ENCODE measurements at places on chromosomes 1 and 21.

GRCh38 chr1:36523850-36524249, 41.1 kb upstream of the CSF3R start:
- no peak for DNase-seq

DNA sequence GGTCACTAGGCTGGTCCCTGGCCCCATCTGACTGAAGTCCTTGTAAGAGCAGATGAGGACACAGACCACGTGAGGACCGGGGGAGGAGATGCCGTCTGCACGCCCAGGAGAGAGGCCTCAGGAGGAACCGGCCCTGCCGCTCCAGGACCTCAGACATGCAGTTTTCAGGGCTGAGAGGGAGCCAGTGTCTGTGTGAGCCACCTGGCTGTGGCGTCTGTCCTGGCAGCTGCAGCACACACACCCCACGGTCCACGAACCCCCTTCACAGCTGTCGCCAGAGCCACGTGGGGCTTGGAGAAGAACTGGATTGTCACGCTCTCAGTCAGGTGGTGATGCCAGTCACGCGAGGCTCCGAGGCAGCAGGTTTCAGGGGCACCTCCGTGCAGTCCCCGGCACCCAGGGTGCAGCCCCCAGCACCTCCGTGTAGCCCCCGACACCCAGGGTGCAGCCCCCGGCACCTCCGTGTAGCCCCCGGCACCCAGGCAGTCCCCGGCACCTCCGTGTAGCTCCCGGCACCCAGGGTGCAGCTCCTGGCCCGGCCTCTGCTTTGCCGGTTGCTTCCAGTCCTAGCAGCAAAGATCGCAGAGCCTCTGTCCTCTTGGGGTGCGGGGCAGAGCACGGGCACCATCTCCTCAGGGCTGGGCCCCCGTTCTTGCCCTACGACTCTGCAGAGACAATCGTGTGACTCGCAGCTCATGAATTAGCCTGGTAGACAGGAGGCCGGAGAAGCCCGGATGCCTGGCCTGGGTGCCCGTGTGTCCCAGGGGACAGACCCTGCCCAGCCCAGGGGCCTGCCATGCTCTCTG, 19.0 kb upstream of the SUMO3 start:
- no peak for DNase-seq

GRCh38 chr1:232886271-232886670, 64.1 kb upstream of the NTPCR start:
- no peak for DNase-seq

DNA sequence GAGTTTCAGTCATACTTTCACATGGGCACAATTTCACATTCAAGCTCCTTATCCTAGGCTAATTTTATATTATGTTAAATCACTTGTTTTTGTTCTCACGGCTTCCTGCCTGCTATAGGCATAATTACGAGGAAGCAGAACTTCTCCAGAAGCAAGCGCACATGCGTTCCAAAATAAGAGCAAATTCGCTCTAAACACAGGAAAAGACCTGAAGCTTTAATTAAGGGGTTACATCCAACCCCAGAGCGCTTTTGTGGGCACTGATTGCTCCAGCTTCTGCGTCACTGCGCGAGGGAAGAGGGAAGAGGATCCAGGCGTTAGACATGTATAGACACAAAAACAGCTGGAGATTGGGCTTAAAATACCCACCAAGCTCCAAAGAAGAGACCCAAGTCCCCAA, at the start of gene CORT:
Gene CORT, plus strand, starts transcription at position 281 of the 400 bp plus-strand sequence. CDS start 193 bp downstream, outside the sequence.
- no peak for DNase-seq

DNA sequence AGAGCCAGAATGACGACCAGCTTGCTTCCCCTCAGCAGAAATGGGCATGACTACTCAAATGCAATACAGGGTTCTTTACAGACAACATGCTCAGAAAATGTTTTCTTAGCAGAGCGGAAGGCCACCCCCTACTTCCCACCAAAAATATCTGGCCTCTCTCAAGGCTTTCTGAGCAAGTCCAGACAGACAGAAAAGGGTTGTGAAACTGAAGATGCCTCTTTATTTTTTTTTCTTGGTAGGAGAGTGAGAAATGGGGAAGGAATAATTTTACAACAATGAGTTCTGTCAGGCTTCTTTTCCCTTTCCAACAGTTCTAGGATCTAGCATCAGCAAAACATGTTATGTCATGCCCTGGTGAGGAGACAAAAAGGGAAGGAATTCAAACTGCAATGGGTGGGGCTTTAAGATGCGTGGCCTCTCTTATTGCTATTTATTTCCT, 172.0 kb upstream of the CAMK1G start:
- DNase-seq, result no peak

GRCh38 chr1:32393832-32394140, 455 bp downstream of the BSDC1 start:
- no peak for DNase-seq

- no peak for DNase-seq
Observed at GRCh38 chr1:150552128-150552910, 3.1 kb downstream of the ADAMTSL4 start.

DNA sequence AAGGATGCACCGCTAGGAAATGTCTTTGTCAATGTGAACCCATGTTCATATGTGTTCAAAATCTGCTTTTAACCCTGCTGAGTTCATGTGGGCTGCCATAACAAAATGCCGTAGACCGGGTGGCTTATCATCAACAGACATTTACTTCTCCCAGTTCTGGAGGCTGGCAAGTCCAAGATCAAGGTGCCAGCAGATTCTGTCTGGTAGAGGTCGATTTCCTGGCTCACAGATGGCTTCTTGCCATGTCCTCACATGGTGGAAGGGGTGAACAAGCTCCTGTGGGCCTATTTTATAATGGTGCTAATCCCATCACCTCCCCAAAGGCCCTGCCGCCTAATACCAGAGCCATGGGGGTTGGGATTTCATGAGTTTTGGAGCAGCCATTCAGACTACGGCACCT, 4.6 kb upstream of the CDCP2 start:
- DNase-seq, result no peak

- no peak for DNase-seq
Observed at GRCh38 chr1:5639106-5639722, 353.0 kb downstream of the NPHP4 start.

GRCh38 chr1:65845535-65846060, 52.9 kb downstream of the PDE4B start:
- DNase-seq, result no peak

GRCh38 chr1:110198746-110199145, 11.4 kb upstream of the KCNC4 start:
- DNase-seq, result no peak

GRCh38 chr21:42044871-42045495, 26.1 kb upstream of the UMODL1 start:
- no peak for DNase-seq

GRCh38 chr1:185008838-185009237, 34.5 kb upstream of the NIBAN1 start:
- DNase-seq, result no peak

DNA sequence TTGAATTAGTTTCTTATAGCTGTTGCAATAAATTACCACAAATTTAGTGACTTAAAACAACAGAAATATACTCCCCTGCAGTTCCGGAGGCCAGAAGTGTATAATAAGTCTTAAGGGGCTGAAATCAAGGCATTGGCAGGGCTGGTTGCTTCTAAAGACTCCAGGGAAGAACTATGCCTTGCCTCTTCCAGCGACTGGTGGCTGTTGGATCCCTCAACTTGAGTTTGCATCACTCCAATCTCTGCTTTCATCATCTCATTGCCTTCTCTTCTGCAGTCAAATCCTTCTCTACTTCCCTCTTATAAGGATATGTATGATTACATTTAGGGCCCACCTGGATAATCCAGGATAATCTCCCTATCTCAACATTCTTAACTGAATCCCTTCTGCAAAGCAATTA, 19.1 kb upstream of the MED18 start:
- no peak for DNase-seq
